ENCODE measurements at places on chromosomes 3 and 15.
A peak's percentile ranks its signal among the peaks of the same experiment; 100 is the strongest.

- DNase-seq = no peak
These were observed 2.5 kb downstream of the KLHL25 start for GRCh38 chr15:85792102-85792731.

- DNase-seq = no peak
These were observed 37.5 kb downstream of the ZNF710 start for GRCh38 chr15:90038632-90039095.

- no peak for DNase-seq
These were observed 58.1 kb upstream of the LCTL start for GRCh38 chr15:66623801-66624453.

DNA sequence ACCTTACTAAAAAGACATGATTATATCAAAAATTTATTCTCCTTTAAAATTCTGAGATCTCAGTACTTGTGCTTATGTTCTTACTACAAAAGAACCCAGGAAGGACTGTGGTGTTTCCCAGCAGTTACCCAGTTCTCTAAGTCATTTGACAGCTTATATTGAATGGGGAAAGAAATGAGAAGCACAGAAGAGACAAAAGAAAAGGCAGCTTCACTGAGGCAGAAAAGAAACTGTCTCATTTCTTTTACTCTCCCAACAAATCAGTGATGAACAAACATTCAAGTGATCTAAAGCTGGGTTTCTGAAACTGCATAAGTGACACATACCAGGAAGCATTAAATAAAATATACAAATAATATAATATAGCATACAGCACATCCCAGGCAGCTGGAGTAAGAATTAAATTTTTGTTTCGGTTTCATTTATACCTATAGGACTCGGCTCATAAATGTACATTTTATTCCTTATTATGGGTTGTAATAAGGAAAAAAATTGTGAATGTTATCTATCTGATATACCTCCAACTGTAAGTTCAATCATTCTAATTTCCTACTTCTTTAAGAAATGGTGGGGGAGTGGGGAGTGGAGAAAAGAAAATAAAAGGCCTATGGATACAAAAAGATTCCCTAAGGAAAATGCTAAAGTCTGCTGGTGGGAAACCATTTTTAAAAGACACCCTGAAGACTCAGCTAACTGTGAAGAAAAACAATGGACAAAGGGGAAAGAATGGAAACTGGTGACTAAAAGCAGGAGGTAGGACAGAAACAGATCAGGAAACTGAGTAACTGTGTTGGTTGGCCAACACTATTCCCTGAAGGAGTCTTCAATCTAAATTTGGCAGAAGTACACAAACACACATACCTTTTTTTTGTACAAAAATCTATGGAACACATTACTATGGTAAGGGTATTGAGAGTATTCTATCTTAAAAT is 156.8 kb downstream of the TBC1D5 start:
- DNase-seq = peak; percentile 51

DNA sequence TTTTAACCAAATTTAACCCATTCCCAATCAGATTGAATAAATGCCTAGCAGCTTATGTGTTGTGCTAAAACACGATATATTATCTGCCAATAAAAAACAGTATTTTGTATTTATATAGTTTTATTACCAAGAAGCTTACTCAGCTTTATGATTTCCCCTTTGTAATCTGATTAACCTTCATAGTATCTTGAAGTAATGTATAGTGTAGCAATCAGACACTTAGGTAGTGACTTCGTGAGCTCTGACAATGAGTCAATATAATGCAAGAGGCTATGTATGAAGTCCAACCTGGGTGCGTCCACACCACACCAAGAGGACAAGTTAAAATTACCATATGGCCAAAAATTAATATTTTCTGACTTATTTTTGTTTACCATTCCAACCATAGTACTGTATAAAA is 2.1 kb upstream of the CNBP start:
- DNase-seq = no peak

GRCh38 chr3:176850498-176850897 is 346.8 kb downstream of the TBL1XR1 start:
- DNase-seq = no peak

DNA sequence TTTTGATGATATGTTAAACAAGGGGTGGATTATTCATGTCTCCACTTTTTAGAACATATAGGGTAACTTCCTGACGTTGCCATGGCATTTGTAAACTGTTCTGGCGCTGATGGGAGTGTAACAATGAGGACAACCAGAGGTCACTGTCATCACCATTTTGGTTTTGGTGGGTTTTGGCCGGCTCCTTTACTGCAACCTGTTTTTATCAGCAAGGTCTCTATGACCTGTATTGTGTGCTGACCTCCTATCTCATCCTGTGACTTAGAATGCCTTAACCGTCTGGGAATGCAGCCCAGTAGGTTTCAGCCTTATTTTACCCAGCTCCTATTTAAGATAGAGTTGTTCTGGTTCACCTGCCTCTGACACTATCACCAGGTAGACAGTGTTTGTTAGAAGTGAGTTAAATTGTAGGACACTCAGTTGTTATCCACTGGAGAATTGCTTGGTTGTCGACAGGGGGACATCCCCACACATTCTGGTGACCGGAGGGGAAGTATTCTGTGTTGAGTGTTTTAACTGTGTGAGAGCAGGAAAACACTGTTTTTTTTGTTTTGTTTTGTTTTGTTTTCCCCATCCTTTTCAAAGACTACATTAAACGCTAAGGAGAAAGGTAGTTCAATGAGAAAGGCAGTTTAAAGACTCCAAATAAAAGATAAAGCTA is 36.9 kb upstream of the SKIL start:
- no peak for DNase-seq

- no peak for DNase-seq
These were observed 83.9 kb upstream of the CDAN1 start for GRCh38 chr15:42820811-42821210.

DNA sequence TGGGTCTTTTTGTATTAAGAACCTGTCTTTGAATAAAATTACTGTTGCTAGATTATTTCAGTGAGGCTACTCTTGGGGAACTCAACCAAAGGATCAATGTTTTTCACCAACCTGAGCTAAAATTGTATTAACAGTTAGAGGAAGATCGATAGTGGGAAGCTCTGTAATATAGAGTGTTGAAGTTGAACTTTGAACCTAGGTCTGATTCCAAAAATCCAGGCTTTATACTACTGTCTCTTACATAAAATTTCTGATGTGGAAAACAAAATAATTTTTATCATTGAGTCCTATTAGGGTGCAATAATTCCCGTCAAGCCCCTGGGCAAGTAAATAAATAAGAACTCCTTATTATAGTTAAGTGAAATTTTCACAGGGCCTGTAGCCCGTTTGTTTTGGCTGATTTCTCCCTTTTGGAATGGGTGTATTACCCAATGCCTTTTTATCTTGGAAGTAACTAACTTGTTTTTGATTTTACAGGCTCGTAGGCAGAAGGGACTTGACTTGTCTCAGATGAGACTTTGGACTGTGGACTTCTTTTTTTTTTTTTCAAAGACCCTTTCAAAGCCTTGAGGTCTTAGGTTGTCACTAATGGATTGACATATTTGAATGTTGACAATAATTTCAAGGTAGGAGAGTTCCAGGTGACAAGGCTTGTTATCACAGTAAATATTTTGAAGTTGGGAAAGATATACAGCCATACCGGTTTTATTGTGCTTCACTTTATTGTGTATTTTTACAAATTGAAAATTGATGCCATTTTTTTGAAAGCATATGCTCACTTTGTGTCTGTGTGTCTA is 276.1 kb downstream of the NFKBIZ start:
- DNase-seq = peak; percentile 49

GRCh38 chr3:94146455-94146854 is 83.6 kb downstream of the NSUN3 start:
- DNase-seq = peak; percentile 5

GRCh38 chr3:124325248-124325647 is 333.3 kb upstream of the ROPN1 start:
- DNase-seq = no peak

GRCh38 chr3:126992216-126992615 is 9.3 kb downstream of the PLXNA1 start:
- DNase-seq = no peak

- DNase-seq = peak; percentile 8
These were observed 119.9 kb downstream of the LMLN start for GRCh38 chr3:198079771-198080520.

- DNase-seq = no peak
These were observed 192.5 kb upstream of the TPRG1 start for GRCh38 chr3:188979248-188979647.

- no peak for DNase-seq
These were observed 245.3 kb upstream of the ZPLD1 start for GRCh38 chr3:102189541-102189940.

GRCh38 chr3:25478211-25478757 is 50.2 kb downstream of the RARB start:
- no peak for DNase-seq

DNA sequence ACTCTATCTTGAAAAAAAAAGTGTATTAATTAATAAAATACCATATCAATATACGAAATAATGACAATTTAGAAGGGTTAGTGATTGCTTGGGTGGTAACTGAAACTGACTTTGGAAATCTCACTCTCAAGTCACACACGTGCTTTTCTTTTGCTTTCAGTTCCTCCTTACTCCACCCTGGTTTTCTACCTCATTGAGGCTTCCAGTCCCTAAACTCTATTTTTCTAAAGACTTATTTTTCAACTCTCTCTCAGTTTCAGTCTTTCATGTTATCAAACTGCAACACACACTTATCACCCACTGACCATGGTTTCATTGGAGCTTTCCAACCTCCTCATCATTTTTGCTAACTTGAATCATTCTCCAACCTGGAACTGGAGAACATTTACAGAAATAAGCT is 23.5 kb downstream of the IL12A start:
- DNase-seq = no peak

- peak; percentile 47 for DNase-seq
These were observed 73.0 kb downstream of the SUMF1 start for GRCh38 chr3:4394048-4394447.

DNA sequence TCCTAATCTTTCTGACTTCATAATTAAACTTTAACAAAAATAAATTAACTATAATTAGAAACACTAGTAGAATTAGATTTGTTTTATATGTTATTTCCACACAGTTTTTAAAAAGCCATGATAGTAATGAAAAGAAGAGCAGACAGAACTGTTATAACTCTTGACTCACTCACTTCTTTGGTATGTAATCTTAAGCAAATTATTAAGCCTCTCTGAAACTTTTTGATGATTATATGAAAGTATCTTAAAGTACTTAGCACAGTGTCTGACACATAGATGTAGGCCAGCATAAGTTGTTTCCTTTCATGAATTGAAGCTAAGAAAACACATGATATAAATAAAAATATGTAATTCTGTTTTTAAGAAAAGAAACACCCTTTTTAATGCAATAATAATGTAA is 123.6 kb upstream of the MLF1 start:
- no peak for DNase-seq

GRCh38 chr15:32819448-32819847 is 101.6 kb downstream of the GREM1 start:
- DNase-seq = no peak

GRCh38 chr15:76533060-76533820 is 196.7 kb downstream of the ISL2 start:
- DNase-seq = peak; percentile 49

DNA sequence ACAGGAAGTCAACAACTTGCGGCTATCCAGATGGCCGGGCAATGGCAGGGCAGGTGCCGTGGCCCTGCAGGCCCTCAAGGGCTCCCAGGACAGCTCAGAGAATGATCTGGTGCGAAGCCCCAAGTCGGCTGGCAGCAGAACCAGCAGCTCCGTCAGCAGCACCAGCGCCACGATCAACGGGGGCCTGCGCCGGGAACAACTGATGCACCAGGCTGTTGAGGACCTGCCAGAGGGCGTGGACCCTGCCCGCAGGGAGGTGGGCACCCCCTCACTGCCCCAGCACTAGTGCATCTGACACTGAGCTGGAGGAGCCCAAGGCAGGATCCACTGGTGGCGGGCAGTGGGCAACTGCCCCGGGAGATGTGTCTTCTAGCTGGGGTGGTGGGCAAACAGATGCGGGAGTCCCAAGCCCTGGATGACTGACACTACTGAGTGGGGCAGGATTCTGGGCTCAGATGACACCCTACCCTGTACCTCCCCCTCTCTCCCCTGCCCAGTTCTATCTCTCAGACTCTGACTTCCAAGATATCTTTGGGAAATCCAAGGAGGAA is 15.9 kb downstream of the VILL start:
- no peak for DNase-seq

DNA sequence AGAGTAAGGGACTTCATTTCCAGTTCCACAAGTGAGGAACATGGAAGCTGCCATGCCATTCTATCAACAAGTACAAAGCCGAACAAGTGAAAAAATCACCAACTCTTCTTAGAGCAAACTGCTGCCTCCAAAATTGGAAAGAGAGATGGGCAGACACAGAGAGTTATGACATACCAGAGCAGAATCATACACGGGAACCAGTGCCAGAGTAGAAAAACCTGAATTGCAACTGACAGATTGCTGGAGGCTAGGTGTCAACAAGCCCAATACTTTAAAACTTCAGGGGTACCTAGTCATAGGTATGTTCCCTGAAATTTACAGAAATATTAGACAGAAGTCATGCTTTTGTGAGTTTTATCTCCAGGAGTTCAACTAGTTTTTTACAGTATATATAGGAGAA is 62.0 kb downstream of the TTBK2 start:
- DNase-seq = no peak

- no peak for DNase-seq
These were observed 73.3 kb upstream of the SNRK start for GRCh38 chr3:43212914-43213611.

DNA sequence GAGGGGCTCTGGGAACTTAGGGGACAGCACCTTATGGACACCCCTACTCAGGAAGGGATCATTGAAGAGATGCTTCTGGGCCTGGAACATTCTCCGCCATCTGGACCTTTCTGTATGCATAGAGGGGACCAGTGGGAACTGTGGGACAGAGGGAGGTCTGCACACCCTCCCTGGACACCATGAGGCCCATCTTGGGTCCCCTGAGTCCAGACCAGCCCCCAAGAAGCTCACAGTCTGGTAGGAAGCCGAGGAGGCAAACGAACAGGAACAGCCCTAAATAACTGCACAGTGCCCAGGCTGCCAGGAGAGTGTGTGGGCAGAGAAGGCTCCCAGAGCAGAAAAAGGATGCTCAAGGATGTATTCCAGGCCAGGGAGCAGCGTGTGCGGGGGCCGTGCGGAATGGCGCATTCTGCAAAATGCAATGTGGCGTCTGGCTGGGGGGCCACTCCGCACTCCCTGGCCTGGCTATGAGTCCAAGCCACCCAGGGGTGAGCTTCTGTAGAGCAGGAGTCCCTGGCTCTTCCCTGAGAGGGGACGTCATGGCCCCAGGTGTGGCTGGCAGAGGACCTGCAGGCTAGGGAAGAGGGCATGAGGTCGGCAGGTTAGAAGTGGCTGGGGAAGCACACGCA is 24.5 kb upstream of the KLF13 start:
- no peak for DNase-seq

- DNase-seq = no peak
These were observed 665.5 kb downstream of the GBE1 start for GRCh38 chr3:81095956-81096355.

DNA sequence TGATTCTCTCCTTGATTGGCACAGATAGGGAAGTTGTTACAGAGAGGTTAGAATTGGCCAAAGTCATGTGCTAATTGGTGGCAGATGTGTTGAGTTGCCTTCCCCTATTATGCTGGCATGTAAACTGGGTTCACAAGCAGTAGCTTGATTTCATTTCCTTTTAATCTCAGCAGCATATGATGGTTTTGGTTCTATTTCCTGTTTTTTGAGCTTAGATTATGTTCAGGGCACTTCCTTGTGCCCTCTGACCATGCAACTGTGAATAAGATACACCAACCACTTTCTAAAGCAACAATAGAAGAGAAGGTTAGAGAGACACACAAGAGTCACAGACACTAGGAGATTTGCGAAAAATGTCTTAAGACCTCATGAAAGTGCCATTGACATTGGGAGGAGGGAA is 16.5 kb downstream of the HPS3 start:
- no peak for DNase-seq
